ENCODE measurements at places on chromosomes 13 and 19. TPM values are rescaled to one million over a fixed set of nuclear protein-coding genes. Genes with fewer than 3 reads are reported as not detected.

- H3K4me3 ChIP-seq: no peak overlapping the region
- H3K27me3 ChIP-seq: no peaks in the 10 kb centered on the region
- no peaks in the 10 kb centered on the region for H3K36me3 ChIP-seq
- H3K4me1 ChIP-seq: peaks cover 10% of the 10 kb centered on the region
- DNase-seq: no peak
Measured at GRCh38 chr13:36352350-36352749, 6.2 kb upstream of the SPART start.

DNA sequence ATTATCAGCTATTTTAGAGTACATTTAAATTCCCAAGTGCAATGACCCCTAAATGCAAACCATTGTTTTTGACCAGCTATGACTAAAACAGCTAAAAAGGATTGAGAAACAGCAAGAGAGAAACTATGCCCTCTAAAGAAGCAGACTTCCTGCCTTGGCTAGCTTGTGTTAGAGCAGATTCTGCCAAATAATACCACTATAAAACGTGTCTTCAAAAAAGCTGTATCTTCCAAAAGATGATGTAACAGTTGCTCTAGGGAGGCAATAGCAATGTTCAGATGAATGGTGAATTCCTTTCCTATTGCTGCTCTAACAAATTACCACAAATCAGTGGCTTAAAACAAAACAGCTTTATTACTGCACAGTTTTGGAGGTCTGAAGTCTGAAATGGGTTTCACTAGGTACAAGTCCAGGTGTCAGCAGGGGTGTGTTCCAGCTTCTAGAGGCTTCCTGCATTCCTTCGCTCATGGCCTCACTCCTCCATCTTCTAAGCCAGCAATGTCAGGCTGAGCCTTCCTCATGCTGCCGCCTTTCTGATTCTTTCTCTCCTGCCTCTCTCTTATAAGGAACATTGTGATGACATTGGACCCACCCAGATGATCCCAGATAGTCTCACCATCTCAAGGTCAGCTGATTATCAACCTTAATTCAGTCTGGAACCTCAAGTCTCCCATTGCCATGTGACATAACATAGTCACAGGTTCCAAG is 84.5 kb downstream of the LRRC63 start:
- no peaks in the 10 kb centered on the region for H3K36me3 ChIP-seq
- no peak for DNase-seq
- H3K4me1 ChIP-seq: peaks cover 7% of the 10 kb centered on the region
- no peaks in the 10 kb centered on the region for H3K27me3 ChIP-seq
- H3K4me3 ChIP-seq: no peak overlapping the region

Gene TUBA3C
- polyA plus RNA-seq: not detected

Gene EFNB2
- polyA plus RNA-seq: 62.4 TPM

DNA sequence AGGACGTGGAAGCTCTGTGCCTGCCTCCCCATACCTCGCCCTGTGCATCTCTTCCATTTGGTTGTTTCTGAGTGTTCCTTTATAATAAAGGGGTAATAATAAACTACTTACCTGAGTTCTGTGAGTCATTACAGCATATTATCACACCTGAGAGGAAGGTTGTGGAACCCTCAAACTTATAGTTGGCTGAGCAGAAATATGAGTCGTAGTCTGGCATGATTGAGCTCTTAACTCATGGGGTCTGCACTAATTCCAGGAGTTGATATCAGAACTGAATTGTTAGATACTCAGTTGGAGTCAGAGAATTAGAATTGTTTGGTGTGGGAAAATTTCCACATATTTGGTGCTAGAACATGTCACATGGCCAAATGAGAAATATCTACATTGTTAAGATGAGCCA is 52.4 kb upstream of the HTR2A start:
- H3K36me3 ChIP-seq: no peaks in the 10 kb centered on the region
- H3K27me3 ChIP-seq: no peaks in the 10 kb centered on the region
- H3K4me3 ChIP-seq: no peak overlapping the region
- no peak for DNase-seq
- H3K4me1 ChIP-seq: no peaks in the 10 kb centered on the region
- H3K27ac ChIP-seq: no peak overlapping the region

GRCh38 chr19:1482361-1483130 is 3.5 kb upstream of the C19orf25 start:
- no peak overlapping the region for H3K27ac ChIP-seq
- H3K4me1 ChIP-seq: peaks cover 9% of the 10 kb centered on the region
- no peaks in the 10 kb centered on the region for H3K27me3 ChIP-seq

DNA sequence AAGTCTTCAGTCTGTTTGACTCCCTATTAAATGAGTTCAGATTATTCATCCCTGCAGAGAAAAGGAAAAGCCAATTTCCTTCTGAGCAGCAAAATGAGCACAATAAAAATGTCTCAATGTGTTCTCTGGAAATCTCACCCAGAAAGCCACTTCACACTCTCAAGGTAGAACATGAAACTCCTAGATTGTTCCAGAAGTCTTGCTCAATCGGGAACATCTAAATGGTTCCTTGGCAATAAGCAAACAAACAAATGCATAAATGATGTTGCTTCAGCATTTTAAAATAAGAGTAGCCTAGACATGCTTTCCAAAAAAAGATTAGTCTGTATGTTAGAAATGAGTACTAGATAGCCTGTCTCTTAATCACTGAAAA is 59.7 kb upstream of the TNFRSF19 start:
- H3K36me3 ChIP-seq: no peaks in the 10 kb centered on the region
- no peak overlapping the region for H3K27ac ChIP-seq
- H3K4me3 ChIP-seq: no peak overlapping the region
- H3K27me3 ChIP-seq: no peaks in the 10 kb centered on the region

DNA sequence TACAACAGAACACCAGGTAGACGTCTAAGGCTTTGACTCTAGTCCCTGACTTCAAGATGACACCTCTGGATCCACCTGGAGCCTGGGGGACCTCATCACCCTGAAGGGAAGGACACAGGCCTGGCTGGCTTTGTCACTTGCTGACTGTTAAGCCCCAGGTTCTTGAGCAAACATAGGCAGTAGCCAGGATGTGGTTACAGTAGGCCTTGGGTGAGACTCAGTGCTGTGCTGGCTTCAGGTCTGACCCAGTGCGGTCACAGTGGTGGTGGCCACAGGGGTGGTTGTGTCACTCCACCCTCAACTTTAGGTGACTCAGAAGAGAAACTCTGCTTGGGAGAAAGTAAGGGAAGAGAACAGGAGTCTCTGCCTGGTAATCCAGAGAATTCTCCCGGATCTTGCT is 497.8 kb downstream of the UQCRFS1 start:
- H3K27ac ChIP-seq: no peak overlapping the region
- H3K36me3 ChIP-seq: no peaks in the 10 kb centered on the region
- H3K27me3 ChIP-seq: no peaks in the 10 kb centered on the region

GRCh38 chr13:45472171-45472705 is 7.5 kb downstream of the COG3 start:
- H3K36me3 ChIP-seq: no peaks in the 10 kb centered on the region
- H3K27me3 ChIP-seq: no peaks in the 10 kb centered on the region
- H3K27ac ChIP-seq: no peak overlapping the region
- H3K4me3 ChIP-seq: no peak overlapping the region
- no peak for DNase-seq

DNA sequence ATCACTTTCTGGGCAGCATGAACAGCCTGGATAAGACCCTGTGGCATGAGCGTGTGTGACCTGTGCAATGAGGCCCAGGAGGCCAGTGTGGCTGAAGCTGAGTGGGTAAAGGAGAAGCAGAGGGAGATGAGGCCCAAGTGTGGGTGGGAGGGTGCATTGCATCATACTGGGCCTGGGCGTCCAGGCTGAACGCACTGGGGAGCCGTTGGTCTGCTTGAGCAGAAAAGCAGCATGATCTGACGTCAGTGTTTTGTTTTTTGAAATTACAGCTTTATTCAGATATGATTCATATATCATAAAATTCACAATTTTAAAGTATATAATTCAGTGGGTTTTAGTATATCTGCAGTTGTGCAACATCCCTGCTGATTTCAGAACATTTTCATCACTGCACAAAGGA is 409.7 kb downstream of the HS6ST3 start:
- DNase-seq: peak; percentile 7
- peaks cover 3% of the 10 kb centered on the region for H3K4me1 ChIP-seq
- H3K27ac ChIP-seq: no peak overlapping the region
- no peaks in the 10 kb centered on the region for H3K36me3 ChIP-seq
- no peaks in the 10 kb centered on the region for H3K27me3 ChIP-seq
- no peak overlapping the region for H3K4me3 ChIP-seq

DNA sequence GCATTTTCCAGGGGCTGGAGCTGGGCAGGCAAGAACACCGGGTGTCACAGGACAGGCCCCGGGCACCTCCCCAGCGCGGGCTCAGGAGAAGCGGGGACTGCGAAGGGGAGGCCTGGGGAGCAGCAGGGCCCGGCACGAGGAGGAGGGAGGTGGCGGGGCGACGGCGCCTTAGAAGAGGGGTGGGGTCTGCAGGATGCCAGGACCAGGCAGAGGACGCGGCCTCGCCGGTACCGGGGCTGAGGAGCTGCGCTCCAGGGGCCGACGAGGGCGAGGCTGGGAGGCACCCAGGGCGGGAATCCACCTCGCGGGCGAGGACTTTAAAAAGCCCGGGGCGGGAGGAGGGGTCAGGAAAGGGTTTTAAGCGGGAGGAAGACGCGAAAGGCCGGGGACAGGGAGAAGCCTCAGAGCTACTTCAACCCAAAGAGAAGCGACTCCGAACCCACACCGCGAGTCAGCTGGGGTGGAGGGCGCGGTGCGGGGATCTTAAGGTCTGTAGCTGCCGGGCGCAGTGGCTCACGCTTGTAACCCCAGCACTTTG is 665 bp downstream of the ZNF347 start:
- peaks cover 9% of the 10 kb centered on the region for H3K4me1 ChIP-seq
- peak overlapping the region; percentile 53 for H3K27ac ChIP-seq
- H3K4me3 ChIP-seq: peak overlapping the region; percentile 90

DNA sequence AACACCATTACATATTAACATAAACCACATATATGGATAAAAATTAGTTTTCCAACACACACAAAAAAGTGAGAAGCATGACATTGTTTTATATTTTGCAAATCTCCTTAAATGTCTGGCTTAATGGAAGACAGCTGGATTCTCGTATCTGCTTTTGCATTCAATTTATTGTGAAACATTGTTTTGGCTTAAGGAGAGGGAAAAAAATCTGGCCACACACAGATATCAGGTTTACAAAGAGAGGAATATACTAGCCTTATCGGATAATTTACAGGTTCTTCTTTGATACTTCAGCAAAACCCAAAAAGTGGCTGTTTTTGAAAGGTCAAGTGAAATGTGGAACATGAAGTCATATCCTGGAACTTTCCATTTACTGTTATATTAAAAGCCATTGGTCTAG is 523.5 kb upstream of the ARGLU1 start:
- no peak for DNase-seq
- H3K4me1 ChIP-seq: no peaks in the 10 kb centered on the region
- H3K27ac ChIP-seq: no peak overlapping the region

GRCh38 chr13:113558461-113558860 is 26.1 kb upstream of the TFDP1 start:
- no peak overlapping the region for H3K27ac ChIP-seq
- no peaks in the 10 kb centered on the region for H3K27me3 ChIP-seq
- H3K4me1 ChIP-seq: no peaks in the 10 kb centered on the region
- no peak overlapping the region for H3K4me3 ChIP-seq
